ENCODE measurements at places on chromosomes 3 and 15.

DNA sequence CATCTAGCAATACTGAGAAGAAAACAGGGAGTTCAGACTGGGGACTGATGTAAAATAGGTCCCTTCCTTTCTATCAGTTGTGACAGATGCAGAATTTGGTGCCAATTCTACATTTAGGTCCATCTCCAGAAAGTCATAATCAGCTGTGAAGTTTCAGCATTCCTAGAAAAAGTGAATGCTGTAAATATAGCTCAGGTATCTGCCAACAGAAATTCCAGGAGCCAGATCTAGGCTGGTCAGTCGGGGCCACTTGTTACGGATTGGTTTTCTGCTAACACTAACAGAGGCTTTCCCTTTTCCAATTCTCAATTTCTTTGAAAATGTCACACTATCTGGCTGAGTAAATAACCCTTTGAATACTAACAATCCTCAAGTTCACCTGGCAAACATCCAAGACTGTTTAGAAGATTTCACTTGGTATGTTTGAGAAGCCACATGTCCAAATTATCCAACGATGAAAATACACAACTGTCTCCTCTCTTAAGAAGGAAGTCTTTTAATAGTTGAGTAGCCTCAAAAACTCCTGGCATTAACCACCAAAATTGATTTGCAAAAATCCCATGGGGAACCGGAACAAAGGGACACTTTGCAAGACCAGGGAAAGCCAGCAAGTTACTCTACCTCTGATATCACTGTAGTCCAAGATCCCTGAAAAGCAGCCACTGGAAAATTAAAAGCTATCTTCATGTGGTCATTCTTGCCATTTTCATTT, 222.3 kb downstream of the ZMAT3 start:
- no peak for DNase-seq

- no peak for DNase-seq
Measured at GRCh38 chr3:171984883-171985282, 54.5 kb upstream of the FNDC3B start.

DNA sequence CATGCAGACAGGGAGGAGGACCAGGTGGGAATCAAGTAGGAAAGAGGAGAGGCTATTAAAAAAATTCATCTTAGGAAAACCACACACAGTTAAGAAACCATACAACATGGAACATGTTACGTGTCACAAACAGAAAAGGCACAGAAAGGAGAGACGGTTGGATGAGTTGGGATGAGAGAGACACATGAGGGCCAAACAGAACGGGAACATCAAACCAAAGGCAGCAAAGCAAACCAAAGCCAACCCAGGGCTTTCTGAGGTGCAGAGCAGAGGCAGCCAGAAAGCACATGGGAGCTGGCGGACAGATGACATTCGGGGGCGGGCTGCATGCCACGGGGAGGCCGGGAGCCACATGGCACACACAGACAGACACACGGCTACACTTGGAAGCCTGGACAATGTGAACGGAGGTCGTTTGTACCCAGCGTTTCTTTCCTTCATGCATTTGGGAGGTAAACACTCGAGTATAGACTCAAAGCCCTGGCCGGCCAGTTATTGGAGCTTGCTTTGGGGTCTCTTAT, 8.6 kb upstream of the SEC13 start:
- no peak for DNase-seq

- DNase-seq = no peak
Measured at GRCh38 chr3:171375666-171376595, 84.3 kb downstream of the TNIK start.

- no peak for DNase-seq
Measured at GRCh38 chr3:52798978-52799476, 4.4 kb downstream of the ITIH3 start.

GRCh38 chr3:87436781-87437543, 160.6 kb upstream of the POU1F1 start:
- DNase-seq = peak; percentile 27

- no peak for DNase-seq
Measured at GRCh38 chr3:157113832-157114505, 46.0 kb downstream of the CCNL1 start.

- peak; percentile 46 for DNase-seq
Measured at GRCh38 chr3:196202516-196202970, 8.7 kb downstream of the ZDHHC19 start.

DNA sequence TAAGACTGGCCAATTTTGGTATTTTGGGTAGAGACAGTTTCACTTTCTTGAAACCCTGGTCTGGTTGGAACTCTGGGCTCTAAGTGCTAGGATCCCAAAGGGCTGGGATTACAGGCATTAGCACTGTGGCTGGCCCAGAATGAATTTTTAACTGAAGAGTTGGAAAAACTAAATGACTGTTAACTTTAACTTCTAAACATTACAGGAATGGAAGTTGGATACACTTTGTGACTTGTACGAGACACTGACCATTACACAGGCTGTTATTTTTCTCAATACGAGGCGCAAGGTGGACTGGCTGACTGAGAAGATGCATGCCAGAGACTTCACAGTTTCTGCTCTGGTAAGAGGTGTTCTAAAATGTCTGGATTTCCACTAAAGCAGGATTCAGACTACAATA, 3.5 kb downstream of the EIF4A2 start:
- no peak for DNase-seq

DNA sequence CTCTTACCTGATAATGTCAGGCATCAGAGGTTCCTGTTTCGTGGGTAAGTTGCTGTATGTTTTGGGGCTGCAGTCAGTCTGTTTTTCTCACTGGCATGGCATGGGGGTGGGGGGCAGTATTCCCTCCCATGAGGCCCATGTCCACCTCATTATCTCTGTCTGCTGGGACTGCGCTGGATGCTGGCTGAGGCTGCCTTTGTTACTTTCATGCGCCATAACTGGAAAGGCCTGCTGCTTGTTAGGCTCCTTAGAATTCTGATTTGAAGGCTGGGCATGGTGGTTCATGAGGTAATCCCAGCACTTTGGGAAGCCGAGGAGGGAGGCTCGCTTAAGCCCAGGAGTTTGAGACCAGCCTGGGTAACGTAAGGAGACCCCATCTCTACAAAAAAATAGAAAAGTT, 9.8 kb downstream of the APBA2 start:
- DNase-seq = no peak

DNA sequence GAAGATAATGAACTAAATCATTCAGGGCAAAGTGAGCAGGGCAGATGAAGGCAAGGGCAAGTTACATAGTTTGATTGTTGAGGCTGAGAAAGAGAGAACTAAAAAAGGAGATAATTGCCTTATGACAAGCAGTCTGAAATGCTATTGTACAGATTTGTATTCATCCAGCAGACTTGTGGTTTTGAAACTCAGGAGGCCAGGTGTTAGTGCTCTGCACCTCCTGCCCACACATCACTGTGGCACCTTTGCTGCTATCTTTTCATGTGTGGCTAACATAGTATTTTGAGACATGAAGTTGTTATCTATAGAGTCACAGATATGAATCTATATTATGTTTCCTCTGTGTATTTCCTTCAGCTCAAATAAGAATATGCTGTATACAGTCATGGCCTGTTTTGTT, 24.3 kb upstream of the SUCLG2 start:
- no peak for DNase-seq

DNA sequence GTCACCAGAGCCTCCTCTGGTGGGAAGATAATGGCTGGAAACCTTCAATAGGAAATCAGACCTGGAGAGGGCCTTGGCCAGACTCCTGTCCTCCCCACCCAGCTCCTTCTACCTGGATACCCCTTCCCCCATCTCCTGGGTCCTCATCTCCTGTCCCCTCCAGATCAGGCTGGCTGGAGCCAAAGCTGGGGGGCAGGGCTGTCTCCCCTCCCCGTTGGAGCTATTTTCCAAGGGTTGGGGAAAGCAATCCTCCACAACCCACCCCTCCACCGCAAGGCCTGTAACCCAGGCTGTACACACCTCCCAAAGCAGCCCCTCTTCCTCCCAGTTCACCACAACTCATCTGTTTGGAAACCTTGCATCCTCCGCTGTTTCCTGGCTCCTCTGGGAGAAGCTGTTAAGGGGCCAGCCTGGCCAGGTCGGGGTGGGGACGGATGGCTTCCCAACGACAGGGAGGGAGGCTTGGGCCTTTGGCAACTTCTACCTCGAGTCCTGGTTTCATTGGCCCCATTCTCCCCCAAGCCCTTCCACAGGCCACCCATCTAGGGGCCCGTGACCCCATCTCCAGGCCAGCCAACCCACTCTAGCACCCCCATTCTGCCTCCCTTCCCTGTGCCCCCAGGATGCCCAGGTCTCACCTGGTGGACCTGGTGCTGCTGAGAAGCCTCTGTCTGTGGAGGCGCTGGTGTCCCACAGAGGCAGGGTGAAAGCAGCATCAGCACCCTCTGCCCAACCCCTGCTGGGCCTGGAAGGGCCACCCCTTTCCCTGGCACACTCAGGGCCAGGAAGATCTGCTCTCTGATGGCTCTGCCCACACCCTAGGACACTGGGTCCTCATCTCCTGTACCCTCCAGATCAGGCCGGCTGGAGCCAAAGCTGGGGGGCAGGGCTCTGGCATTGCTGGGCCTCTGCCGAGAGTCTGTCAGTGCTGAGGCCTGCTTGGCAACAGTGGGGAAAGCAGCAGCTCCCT, 22.1 kb upstream of the GOLGA6C start:
- no peak for DNase-seq

DNA sequence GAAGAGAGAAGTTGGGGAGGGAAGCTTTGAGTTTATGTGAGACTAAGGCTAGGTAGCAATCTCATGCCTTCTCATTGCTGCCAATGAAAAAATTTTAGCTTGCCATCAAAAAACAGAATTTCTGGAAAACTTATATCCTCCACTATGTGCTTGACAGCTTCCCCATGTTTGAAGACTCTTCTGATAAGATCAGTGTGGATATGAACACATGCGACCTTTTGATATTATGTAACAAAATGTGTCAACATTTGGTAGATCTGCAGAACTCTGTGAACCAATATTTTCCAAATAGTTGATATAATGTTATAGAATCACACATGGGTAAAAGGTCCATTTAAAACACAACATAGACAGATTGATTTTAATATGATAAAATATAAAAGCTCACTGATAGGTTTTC, 380.9 kb upstream of the PROK2 start:
- no peak for DNase-seq

Measured in GM04504 (cell line).